ENCODE measurements at places on chromosomes 11 and 22.

DNA sequence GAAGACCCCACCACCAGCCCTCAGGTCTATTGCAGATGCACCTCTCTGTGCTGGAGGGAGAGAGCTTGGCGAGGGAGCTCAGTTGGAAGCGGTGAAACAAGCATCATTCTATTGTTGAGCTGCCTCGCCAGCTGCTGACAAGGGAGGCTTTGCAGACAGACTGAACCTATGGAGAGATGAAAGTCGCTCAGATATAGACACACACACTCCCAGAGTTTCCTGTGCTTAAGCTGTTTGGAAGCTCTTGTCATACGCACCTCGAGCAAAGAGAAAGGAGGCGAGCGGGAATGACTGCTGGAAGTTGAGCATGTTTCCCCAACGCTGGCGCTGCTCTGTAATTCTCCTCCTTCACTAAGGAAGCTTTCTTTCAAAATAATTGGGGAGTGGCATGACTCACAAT lies 126.1 kb downstream of the TRIM29 start:
- DNase-seq, result no peak

DNA sequence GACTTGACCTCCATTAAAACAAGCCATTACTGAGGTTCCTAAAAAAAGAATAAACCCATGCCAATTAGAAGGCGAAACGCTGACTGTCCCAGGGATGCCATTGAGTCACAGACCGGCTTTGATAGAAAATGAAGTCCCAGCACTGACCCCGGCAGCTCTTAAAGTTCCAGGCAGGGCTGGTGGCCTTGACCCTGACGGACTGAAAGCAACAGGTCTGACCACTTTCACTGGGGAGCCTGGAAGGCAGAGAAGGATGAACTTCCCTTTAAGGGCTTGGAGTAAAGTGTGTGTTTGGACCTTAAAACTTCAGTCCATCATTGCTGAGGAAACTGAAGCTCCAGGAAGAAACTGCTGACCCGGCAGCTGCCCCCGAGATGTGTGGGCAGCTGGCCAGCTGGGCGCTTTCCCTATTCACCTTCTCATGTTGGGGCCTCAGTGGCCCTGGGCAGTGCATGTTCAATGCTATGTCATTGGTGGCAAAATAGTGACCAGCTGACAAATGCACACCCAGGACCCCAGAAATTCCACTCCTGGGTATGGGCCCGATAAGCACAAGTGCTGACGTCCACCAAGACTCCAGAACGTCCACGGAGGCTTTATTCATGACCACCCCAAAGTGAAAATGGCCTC lies 18.9 kb upstream of the EFCAB6 start:
- DNase-seq, result no peak

- DNase-seq, result no peak
These were observed 49.6 kb upstream of the NECTIN1 start for GRCh38 chr11:119778391-119779194.

GRCh38 chr11:45208135-45208534 lies 61.7 kb downstream of the PRDM11 start:
- DNase-seq, result no peak

DNA sequence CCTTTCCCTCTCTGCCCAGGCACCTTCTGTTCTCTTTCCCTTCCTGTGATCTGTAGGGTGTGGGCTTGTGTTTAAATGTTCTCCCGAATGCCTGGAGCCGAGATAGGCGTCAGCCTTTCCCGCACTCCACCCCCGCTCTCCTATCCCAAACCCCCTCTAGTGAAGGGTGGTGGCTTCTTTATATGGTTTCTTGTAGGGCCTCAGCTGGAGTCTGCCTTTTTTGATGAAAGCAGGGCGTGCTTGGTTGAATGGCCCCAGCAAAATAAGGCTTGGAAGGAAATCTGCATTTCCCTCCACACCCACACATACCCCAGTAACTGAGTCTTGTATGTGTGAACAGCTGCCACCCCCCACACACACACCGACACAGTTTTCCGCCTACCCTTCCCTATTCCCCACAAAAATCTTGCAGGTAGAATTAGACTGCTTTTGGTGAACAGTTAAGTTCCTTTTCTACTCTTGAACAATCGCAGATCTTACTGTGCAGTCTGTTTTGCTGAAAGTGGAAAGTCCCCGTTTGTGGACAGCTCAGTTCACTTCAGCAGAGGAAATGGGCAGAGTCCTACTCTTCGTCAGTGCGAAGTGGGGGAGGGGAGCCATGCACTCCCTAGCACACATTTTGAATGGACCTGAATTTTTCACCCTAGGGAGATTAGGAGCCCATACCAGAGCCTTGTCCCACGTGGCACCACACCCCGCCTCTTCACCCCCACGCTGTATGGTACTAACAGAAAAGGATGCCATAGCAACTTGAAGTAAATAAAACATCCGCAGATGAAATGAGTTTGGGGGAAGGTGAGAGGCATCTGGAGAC lies 25.5 kb upstream of the GRK2 start:
- DNase-seq, result peak; percentile 71

- no peak for DNase-seq
These were observed 119.2 kb downstream of the FEZ1 start for GRCh38 chr11:125376856-125377255.

GRCh38 chr11:64314146-64314804 lies 3.1 kb downstream of the TRMT112 start:
- no peak for DNase-seq

- no peak for DNase-seq
These were observed 972.1 kb downstream of the TBC1D22A start for GRCh38 chr22:47734511-47734910.

DNA sequence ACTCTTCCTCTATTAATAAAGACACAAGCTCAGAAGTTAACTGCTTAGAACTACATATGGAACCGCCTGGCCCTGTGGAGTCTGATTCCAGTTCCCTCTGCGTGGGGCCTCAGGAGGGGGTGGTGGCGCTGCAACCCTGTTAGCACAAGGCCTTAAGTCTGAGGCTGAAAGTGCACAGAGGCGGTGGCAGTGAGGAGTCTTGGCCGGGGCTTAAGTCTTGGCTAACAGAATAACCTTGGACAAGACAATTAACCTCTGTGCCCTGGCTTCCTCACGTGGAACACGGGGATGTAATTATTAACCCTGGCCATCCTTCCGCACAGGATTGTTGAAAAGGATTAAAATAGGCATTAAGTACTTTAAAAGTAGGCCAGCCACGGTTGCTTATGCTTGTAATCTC lies 191.5 kb downstream of the CEP164 start:
- DNase-seq, result no peak

DNA sequence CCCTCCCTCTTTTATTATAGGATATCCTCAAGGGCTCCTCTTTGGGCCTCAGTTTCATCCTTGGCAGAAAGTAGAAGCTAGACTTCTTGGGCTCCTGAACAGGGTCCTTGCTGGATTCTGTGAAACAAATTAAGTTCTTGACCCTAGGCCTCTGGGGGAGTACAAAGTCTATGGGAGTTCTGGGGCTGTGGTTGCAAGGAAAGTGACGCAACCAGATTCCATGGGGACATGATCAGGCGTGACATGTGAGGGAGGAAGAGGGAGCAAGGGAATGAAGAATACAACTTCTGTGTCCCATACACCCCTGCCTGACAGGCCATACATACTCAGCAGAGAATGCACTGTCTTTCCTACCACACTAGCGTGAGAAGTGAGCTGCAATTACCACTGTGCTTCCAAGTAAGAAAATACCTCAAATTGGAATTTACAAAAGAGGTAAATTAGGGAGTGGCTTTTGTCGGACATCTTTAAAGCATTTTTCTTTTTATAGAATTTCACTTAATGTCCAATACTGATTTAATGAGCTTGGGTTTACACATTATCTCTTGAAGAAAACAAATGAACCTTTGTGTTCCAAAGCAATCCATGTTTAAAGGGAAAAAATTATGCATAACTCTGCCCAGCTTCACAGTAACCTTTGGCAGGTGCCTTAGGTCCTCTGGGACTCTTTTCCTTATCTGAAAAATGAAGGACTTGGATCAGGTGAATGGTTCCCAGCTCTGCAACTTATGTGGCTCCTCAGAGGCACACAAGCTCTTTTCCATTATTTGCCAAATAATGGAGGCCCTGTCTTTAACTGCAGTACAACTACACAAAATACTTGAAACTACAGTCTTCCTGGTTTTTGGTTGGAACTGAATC lies 38.9 kb downstream of the LIMK2 start:
- DNase-seq, result no peak

GRCh38 chr11:23399995-23400394 lies 539.7 kb upstream of the CCDC179 start:
- no peak for DNase-seq

GRCh38 chr22:41752011-41752970 lies 48.2 kb upstream of the CCDC134 start:
- DNase-seq, result no peak

- no peak for DNase-seq
These were observed 30.2 kb downstream of the C11orf91 start for GRCh38 chr11:33670250-33671011.

DNA sequence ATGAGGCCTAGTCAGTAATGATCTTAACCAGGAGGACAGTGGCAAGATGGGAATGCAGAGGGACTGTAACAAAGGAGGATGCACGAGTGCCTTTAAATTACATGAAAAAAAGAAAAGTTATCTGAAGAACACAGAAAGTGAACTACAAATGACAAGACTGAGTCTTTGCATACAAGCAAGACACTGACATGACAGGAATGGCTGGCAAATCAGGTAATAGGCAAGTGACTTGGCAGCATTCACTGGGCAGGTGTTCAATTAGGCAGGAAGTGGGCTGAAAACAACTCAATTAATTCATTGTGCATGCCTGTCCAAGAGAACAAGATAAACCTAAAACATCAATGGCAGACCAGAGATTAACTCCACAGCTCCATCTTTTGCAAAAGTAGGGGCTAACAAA lies 24.0 kb downstream of the SMCO4 start:
- DNase-seq, result no peak

DNA sequence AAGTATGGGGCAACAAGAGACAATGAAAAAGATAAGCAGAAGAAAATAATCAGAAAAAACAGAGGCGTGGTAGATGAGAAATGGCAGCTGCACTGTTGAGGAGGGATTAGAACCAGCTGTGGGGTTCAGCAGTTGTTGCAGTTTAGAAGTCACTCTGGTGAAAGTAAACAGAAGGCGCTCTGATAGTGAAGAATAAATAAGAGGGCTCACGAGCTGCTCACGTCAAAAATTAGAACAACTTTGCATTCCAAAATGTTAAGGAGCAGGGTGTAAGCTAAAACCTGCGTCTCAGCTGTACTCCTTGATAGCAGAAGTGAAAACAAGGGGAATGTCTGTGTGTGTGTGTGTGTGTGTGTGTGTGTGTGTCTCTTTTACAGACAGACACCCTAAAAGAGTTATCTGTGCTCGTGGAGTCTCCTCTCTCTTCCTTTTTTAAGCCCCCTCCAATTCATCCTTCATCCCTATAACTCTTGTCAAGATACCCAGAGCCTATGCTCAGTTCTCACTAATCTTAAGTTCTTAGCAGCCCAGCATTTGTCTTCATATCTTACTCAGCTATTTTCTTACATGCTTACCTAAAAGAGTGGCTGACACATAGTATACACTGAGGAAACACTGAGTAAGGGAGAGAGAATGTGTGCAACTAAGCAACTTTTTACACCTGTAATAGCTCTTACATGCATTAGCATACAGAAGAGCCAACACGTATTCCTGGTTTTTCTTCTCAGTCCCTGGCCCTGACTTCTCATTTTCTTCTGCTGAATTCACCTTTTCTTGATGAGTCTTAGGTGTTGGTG lies 8.9 kb downstream of the TTC17 start:
- no peak for DNase-seq

DNA sequence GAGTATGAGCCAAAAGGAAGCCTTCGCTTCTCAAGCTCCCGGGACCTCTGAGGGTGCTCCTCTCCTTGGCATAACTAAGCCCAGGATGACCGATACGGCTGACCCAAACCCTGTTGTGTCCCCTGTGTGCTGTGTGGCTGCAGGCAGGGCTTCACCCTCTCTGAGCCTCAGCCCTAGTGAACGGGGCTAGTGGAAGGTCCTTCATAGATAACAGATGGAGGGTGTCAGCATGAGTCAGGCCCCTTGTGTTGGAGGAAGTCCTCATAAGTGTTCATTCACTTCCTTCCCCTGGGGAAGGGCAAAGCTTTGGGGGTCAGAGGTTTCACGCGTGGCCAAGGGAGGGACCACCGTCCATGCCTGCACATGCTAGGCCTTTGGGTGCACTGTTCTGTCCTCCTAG lies 21.5 kb downstream of the SHISAL1 start:
- no peak for DNase-seq

Measured in stimulated activated naive CD4-positive, alpha-beta T cell (primary cell).